ENCODE measurements at places on chromosomes 13 and 19.

GRCh38 chr13:60396783-60397703 lies at the start of gene TDRD3:
Gene TDRD3, plus strand, starts transcription at chr13:60397220. Its CDS starts 145 bp downstream, at chr13:60397365.
- no peak for DNase-seq
- H3K27me3 ChIP-seq = no peaks in the 10 kb centered on the region
- peak within 1 kb of the TSS; percentile 51 for H3K4me3 ChIP-seq
- H3K36me3 ChIP-seq = no peaks in the 10 kb centered on the region
- peak within 1 kb of the TSS; percentile 97 for H3K27ac ChIP-seq
- peaks cover 18% of the 10 kb centered on the region for H3K4me1 ChIP-seq

- H3K27me3 ChIP-seq = no peaks in the 10 kb centered on the region
- H3K4me3 ChIP-seq = no peak overlapping the region
- no peaks in the 10 kb centered on the region for H3K36me3 ChIP-seq
- no peak overlapping the region for H3K27ac ChIP-seq
- DNase-seq = no peak
Observed at GRCh38 chr19:16885166-16885565, 3.6 kb upstream of the F2RL3 start.

DNA sequence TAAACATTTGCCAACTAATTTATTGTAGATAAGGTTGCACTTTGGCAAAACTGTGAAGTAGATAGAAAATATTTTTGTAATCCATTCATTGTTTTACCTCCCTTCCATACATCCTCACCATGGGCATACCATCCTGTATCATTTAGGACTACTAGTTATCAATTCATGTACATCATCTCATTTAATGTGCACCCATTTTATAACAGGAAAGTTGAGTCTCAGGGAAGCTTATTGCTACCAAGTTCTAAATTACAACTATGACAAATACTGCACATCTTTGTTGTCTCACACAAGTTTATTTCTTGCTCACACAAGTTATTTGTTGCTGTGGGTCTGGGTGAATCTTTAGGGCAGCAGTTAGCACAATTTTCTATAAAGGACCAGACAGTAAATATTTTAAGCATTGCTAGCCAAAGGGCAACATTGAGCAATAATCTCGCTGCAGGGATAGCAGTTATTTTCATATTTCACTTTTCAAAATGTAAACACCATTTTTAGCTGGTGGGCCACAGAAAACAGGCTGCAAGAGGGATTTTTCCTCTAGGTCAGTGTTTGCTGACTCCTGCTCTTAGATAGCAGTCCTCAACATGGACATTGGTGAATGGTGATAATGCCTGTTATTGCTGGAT lies 276.5 kb downstream of the GPC6 start:
- H3K4me3 ChIP-seq = no peak overlapping the region
- no peaks in the 10 kb centered on the region for H3K36me3 ChIP-seq
- H3K27me3 ChIP-seq = no peaks in the 10 kb centered on the region
- no peak for DNase-seq

DNA sequence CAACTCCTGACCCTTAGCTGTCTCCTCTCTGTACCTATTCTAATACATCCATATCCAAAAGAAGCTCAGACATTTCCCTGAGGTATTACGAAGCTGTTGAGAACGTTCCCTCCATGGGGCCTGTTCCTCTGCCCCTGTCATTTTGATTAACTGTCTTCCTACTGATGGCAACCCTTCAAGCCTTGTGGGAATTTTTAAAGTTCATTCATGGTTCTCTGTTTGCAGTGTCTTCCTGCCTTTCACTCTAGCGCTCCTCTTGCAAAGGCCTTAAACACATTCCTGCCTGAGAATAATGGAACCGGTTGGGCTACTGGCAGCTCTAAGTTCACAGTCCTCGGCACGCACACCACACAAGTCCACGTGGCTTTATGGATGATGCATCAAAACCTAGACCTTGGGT lies 66.1 kb downstream of the LHFPL6 start:
- H3K4me3 ChIP-seq = no peak overlapping the region
- no peaks in the 10 kb centered on the region for H3K36me3 ChIP-seq
- H3K27ac ChIP-seq = no peak overlapping the region

All from vagina (tissue), 2 donors.